Thyroid gland (tissue), 4 donors: ENCODE measurements at places on chromosomes 5 and 9. TPM values are rescaled to one million over a fixed set of nuclear protein-coding genes. Genes with fewer than 3 reads are reported as not detected.

DNA sequence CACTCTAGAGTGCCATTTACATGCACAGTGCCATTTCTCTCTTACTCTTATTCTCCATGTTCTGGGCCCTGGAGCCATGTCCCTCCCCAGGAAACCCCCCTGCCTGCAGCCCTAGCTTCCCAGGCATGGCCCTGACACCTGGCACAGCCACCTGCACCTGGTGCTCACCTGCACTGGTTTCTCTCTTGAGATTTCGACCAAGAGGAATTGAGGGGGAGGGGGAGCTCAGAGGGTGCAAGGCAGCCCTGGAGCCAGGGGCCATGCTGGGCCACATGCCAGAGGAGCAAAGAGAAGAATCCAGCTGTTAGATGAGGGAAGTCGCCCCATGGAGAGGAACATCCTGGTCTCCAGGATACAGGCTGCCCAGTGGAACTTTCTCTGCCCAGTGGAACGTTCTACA is 65.0 kb upstream of the RAPGEF1 start:
- H3K27me3 ChIP-seq: no peaks in the 10 kb centered on the region
- H3K27ac ChIP-seq: no peak overlapping the region
- no peak overlapping the region for H3K4me3 ChIP-seq
- no peaks in the 10 kb centered on the region for H3K4me1 ChIP-seq

- H3K27me3 ChIP-seq: no peaks in the 10 kb centered on the region
- DNase-seq: no peak
- no peak overlapping the region for H3K27ac ChIP-seq
- no peaks in the 10 kb centered on the region for H3K4me1 ChIP-seq
These were observed 152.5 kb upstream of the NFIB start for GRCh38 chr9:14466429-14466818.

MARCHF3 gene
- total RNA-seq: 5.0 TPM

- no peak overlapping the region for H3K4me3 ChIP-seq
- H3K36me3 ChIP-seq: no peaks in the 10 kb centered on the region
- H3K27me3 ChIP-seq: no peaks in the 10 kb centered on the region
- H3K27ac ChIP-seq: no peak overlapping the region
These were observed 226.8 kb downstream of the NMUR2 start for GRCh38 chr5:152178350-152178699.
